ENCODE measurements at places on chromosomes 11 and 22. TPM values are rescaled to one million over a fixed set of nuclear protein-coding genes. Genes with fewer than 3 reads are reported as not detected.

Gene PAMR1
- total RNA-seq, result 31.1 TPM

Gene GPHA2
- total RNA-seq, result not detected

Gene INPP5J
- 3.5 TPM for total RNA-seq

Gene NLRP14
- total RNA-seq, result 0.40 TPM

Gene FOLR2
- total RNA-seq, result 0.48 TPM

Gene RFPL1
- not detected for total RNA-seq

Gene SCGB1A1
- not detected for total RNA-seq

Gene CPSF7
- total RNA-seq, result 29.7 TPM

Gene C11orf86
- 3.4 TPM for total RNA-seq

Gene PATE4
- total RNA-seq, result not detected

Gene CLMP
- total RNA-seq, result 59.4 TPM

Gene C22orf23
- total RNA-seq, result not detected

Gene LYVE1
- 9.1 TPM for total RNA-seq

Gene DTX4
- 26.2 TPM for total RNA-seq

Gene C11orf97
- total RNA-seq, result not detected

Gene CRYBA4
- total RNA-seq, result not detected

Gene ENDOD1
- total RNA-seq, result 26.6 TPM

Gene LRRC10B
- total RNA-seq, result 0.20 TPM

Gene PPFIA1
- 58.4 TPM for total RNA-seq

Gene EIF4ENIF1
- total RNA-seq, result 6.9 TPM

Gene CDPF1
- total RNA-seq, result 11.1 TPM

Gene MAJIN
- total RNA-seq, result not detected

Gene OR4D5
- total RNA-seq, result 0.77 TPM

Gene DDIAS
- total RNA-seq, result 2.6 TPM

Gene NCR3LG1
- 15.2 TPM for total RNA-seq

Data from hepatocyte (in vitro differentiated cells).